Left lobe of liver (tissue), 2 donors: ENCODE measurements at places on chromosomes 2 and 18.

- no peak for DNase-seq
These were observed 177.7 kb downstream of the TMEM247 start for GRCh38 chr2:46657042-46657504.

DNA sequence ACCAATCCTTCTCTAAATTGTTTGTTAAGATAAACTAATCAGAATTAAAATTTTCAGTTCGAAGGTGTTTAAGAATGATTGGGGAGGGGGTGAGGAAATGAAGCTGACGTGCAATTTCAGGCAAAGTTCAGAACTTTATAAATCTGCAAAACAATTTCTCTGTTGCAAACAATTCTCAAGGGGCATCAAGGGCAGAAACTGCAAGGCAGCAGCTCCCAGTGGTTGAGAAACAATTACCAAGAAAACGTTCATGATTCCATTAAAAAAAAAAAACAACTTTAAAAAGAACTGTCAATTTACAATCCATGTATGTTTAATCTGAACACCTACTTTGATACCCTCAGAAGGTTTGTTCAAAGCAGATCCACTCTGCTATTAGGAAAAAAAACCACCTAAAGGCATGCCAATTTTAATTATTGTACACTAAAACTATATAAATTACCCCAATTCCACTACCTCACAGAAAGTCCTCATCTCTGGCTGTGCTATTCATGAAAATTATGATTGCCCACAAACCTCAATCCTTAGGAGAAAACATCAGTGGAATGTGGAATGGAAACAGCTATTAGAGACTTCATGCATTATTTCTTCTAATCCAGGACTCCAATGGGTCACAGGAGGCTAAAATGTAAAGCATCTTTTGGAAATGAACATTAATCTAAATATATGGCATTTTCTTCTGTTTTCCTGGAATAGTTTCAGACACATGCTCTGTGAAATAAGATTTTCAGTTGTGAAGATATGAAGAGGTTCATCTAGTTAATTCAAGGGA, 119.9 kb upstream of the ACVR1C start:
- no peak for DNase-seq

- no peak for DNase-seq
These were observed 82.4 kb downstream of the TRAPPC8 start for GRCh38 chr18:31860488-31860887.

DNA sequence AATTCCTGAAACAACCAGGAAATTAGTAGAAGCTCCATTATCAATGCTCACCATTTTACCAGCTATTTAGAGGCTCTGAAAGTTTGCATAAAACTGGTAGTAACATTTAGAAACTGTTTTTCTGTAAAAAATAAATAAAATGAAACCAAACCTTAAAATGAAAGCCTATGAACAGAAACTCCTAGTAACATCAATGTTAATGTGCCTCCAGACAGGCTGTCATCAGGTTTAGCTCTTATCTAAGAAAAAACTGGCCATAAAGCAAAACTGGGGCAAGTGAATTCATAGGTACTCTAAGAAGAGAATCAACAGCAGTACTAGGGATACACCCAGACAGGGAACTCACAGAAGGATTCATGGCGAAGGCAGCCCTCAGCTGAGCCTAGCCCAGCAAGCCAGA, 8.0 kb downstream of the E2F6 start:
- no peak for DNase-seq

DNA sequence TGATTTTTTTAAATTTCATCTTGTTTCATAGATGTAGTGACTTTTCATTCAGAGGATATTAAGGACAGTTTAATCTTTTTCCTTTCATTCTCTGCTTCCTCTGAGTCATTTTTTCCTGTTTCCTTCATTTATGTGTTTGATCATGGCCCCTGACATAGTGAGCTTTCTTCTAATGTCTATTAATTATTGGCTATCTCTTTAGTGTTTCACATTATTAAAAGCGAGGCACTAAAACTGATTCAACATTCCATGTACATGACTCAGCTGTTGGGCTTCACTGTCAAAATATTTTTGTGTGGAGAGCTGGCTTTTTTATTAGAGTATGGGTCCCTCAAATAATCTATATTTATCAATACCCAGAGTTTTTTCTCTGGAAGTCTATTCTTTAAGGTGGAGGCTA, 125.8 kb downstream of the THSD7B start:
- no peak for DNase-seq

DNA sequence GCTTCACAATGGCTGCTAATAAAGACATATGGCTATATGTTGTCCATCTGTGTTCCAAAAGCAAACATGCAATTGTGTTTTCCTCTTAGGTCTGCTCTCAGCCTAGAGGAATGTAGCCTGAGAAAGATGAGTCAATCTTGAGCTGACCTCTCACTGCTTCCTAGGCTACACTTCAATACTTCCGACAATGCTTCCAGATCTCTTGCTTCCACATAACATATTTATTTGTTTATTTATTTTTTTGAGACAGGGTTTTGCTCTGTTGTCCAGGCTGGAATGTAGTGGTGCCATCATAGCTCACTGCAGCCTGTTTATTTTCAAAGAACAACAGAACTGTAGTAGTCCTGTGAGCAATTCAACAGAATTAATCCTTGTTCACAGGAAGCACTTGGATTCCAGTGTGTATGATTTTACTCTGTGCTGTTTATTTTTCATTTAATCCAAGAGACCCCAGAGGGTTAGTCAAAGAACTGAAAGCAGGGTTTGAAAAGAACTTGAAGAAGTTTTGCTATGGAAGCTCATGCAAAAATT, 437.9 kb downstream of the TXNL1 start:
- no peak for DNase-seq

DNA sequence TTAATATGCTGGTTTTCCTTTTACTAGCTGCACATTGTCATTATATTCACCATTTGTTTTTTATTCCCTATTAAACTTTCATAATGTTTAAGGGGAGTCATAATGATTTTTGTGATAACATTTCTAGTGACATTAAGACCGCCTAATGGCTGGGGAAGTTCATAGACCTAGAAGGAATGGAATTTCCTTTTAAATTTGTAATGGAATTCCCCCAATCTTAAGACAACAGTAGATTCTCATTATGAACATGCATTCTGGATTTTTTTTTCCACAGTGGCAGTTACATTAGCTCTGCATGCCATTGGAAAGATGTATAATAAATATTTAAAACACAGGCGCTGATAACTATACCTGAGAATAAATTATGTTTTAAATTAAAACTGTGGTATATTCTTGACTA, 8.4 kb downstream of the YPEL5 start:
- no peak for DNase-seq

DNA sequence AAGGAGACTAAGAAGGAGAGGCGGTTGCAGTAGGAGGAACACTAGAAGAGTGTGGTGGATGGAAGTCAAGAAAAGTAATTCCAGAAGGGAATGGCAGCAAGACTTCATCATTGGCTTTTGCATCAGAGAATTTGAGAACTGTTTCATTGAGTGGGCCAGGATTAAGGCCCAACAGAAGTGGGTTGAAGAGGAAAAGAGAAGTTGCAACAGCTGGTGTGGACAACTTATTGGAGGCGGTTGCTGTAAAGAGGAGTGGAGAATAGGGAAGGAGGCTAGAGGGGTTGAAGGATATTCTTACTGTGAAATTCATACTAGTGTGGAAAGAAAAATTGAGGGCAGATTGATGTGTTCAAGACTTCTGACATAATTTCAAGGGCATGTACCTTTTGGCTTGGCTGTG, 168.7 kb upstream of the FN1 start:
- DNase-seq, result no peak

DNA sequence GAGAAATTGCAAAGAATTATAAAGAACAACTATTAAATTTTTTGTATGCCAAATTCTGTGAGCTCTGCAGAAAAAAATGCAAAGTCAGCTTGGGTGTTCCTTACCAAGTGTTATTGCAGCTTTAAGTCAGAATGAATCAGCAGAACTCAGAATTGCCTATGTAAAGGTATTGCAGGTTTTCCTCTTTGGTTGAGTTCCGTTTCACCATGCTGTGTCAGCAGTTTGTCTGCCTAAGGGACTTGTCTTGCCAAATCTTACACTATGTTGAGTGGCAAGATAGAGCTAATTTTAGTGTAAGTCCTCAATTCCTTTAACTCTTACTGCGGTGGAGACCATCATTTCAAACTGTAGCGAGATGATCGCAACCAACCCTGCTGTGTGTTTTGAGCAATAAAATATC, 38.8 kb downstream of the ADAM23 start:
- DNase-seq, result no peak

DNA sequence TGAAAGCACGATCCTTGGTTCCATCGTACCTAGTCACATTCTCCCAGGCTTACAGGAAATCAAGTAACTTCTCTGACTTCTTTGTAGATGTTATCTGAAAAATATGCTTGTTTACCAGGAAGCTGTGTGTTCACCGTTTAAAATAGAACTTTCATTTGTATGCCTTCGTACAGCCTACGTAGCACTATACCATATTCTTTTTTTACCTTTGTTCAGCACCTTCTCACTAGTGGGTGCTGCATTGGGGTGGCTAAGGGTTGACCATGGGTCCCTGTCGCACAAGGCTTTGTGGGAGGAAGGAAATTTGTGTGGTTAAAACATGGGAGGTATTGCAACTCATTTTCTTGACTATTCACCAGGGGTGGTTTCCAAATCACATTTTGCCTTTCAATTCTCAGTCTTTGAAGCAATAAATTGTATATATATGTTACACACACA, 16.6 kb downstream of the MALT1 start:
- no peak for DNase-seq

DNA sequence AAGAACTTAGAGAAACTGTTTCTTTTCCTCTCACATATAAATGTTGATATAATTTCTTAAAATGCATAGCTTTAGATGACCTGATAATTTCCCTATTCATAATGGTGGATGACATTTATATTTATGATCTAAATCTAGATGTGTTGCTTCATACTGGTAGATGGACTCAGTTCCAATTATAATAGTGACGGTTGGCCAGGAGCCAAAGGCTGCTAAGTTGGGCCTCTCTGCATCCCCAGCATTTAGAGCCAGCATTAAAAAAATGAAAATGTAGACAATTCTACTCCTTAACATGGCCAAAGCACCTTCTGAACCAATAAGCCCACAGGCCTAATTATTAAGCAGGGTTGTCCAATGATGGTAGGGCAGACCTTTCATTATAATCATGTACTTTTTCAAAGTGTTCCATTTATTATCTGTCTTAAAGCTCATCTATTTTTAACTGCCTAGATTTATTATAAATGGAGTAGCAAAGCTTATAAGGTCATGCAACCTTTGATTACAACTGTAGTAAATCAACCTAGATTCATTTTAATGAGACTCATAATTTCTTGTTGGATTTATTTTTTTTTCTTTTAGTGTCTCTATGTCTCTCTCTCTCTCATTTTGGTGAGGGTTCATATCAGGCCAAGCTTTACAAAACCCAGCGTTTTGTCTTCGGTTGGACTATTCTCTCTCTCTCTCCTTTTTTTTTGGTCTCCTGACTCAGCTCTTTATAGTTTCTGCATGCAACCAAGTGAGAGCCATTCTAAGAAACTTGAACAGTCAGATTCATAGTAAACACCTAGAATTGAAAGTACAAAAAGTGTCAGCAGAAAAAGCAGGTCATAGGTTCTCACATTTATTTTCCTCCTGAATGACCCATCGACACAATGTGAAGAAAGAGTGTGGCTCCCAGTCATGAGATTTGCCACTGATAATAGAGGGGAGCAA, 2016.1 kb upstream of the PIK3C3 start:
- no peak for DNase-seq

DNA sequence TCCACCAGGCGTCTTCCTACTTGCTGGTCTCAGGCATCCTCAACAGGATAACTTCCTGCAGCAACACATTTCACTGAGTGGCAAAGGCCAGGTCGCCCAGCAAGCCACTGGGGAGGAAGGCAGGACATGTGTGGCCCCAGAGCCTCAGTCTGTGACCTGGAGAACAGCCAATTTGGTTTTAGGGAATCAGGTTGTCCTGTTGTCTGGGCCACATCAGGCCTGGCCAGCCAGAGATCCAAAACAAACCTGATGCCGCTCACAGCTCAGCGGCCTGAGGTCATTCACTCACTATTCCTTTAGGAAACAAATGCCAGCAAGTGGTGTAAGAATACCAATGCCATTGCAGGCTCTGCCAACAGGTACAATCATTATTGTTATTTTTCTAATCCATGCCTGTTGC, 210.7 kb downstream of the VAPA start:
- DNase-seq, result no peak

- no peak for DNase-seq
These were observed 340.1 kb downstream of the CLIP4 start for GRCh38 chr2:29455200-29455860.

DNA sequence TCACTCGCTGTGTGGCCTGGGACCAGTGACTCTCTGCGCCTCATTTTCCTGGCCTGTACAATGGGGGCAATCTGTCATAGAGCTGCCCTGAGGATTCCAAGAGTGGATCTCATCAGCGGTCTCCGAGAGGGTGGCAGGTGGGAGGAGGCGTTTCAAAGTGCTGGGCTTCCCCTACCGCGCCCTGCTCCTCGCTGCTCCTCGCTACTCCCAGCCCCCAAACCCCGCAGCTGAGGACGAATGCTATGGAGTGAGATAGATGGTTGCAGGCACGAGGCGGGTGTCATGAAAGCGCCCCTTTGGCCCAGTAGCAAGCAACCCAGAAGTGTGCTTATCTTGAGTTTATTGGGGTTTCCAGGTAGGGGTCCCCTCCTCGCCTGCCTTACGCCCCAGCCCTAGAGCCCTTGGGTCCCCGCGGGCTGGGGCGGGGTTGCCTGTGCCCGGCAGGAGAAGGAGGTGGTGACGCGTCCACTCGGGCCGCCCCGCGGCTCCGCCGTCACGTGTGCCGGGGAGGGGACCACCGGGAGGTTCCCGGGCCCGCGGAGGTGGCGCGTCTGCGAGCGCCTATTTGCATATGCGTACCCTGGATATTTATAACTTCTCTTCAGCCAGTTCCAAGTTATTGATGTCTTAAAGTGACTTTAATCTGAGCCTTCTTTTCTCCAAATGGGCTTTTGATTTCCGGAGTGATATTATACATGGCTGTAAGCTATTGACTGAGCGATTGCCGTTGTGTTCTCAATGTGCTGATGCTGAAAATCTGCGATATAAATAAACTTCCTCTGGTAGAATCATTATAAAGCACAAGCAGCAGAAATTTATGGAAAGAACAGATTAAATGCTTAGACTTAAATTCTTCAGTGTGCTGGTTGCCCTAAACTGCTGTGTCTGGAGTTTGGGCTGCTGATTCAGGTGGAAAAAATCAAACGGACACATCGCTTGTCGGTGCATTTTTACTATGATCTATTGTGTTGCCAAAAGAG, 263.7 kb downstream of the ATAD2B start:
- DNase-seq, result no peak

GRCh38 chr18:2587788-2588187, 16.4 kb downstream of the NDC80 start:
- DNase-seq, result no peak

DNA sequence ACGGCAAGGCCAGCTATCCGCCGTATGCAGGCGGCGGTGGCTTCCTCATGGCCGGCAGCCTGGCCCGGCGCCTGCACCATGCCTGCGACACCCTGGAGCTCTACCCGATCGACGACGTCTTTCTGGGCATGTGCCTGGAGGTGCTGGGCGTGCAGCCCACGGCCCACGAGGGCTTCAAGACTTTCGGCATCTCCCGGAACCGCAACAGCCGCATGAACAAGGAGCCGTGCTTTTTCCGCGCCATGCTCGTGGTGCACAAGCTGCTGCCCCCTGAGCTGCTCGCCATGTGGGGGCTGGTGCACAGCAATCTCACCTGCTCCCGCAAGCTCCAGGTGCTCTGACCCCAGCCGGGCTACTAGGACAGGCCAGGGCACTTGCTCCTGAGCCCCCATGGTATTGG, 3.1 kb downstream of the B3GNT7 start:
- DNase-seq, result no peak

GRCh38 chr18:59689756-59690155, 7.5 kb downstream of the CCBE1 start:
- DNase-seq, result no peak

- no peak for DNase-seq
These were observed 67.1 kb downstream of the DIS3L2 start for GRCh38 chr2:232028631-232029030.
